ENCODE measurements at places on chromosomes 4 and X. TPM values are rescaled to one million over a fixed set of nuclear protein-coding genes. Genes with fewer than 3 reads are reported as not detected.

DNA sequence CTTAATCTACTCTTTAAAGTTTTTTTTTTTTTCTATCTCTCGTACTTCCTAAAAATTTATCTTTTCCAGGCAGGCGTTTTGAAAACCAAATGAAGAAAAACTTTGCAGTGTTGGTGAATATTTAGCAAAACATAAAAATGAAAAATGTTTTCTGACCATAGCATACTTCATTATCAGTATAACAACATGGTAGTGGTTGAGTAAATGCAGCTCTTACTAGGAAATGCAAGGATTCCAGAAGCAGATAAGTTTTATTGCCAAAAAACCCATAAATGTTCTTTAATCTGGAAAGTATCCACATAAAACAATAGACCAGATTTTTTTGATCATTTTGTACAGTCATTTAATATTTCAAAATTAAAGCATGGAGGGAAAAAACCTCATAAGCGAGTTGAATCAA is 136.9 kb upstream of the GUCY1A1 start:
- DNase-seq: no peak

- no peak for DNase-seq
These were observed 20.2 kb downstream of the TMEM31 start for GRCh38 chrX:103730796-103731493.

DNA sequence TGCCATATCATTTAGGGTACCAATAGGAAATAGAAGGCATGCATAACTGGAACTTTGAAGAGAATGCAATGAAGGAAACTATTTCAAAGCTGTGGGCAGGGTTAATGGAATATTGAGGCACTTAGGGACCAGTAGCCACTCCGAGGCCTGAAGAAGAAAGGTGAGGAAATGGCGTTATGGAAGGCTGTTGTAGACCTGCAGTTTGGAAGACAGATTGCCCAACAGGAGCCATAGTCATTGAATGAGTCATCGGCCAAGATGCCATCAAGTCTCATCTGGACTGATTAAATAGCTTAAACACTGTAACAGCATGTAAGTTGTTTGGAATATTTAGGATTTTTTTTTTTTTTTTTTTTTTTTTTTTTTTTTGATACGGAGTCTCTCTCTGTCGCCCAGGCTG is 11.6 kb downstream of the CXCL13 start:
- DNase-seq: no peak

DNA sequence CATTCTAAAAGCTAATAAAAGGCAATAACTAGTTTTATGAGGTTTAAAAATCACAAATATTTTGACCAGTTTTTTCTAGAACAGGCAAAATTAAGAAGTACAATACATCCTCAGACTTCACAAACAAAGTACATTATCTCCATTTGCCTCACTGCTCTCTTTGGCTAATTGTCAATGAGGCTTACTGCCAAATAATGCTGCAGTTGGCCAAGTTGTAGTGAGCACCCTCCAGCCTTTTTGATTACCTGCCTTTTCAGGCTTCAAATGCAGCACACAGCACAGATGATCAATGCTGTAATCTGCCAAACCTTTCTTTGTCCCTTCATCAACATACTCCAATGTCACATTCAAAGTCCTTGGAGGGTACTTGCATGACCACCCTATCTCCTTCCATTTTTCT is 605.2 kb downstream of the KLHL13 start:
- DNase-seq: no peak

GRCh38 chrX:97639526-97639925 is 755.8 kb downstream of the RPA4 start:
- no peak for DNase-seq

COL4A5 gene
- 48.1 TPM for total RNA-seq

TIMM17B gene
- 90.6 TPM for total RNA-seq

ZCCHC12 gene
- total RNA-seq: 0.19 TPM

All from Caco-2 (cell line).